Sigmoid colon (tissue), 7 donors: ENCODE measurements at places on chromosomes 12 and 14. TPM values are rescaled to one million over a fixed set of nuclear protein-coding genes. Genes with fewer than 3 reads are reported as not detected.

The METAP2 gene
- 152 TPM for total RNA-seq

- no peaks in the 10 kb centered on the region for H3K4me1 ChIP-seq
- H3K4me3 ChIP-seq: no peak overlapping the region
- no peak overlapping the region for H3K27ac ChIP-seq
- no peaks in the 10 kb centered on the region for H3K36me3 ChIP-seq
Measured at GRCh38 chr12:124111006-124111405, 138.0 kb downstream of the ZNF664 start.

DNA sequence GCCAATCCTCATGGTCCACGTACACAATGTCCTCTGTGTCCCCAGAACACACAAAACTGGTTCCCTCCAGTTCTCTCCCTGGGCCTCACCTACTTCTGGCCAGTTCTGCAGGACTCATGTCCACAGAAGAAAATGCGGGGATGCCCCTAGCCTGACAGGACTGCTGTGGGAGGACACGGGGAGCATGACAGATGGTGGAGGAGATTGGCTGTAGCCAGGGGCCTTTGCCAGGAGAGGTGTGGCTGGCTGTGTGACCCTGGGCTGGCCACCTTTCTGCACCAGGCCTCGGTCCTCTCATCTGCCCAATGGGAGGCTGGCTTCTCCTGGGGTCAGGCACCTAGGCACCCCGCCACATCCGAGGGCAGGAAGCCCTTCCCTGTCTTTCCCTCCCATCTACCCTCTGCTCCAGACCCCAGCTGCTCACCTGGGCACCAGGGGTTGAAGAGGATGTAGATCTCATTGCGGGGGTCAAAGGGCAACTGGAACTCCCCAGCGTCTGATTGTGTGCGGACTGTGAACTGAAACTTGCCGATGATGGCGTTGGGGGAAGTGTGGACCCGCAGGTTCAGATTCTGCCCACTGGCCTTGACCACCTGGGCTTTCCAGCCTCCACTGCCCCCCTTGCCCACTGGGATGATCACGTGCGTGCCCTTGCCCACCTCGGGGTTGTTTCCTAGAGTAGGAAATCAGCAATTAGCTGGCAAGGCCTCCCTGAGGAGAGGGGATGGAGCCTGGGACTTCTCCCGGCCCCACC, 2.8 kb downstream of the TGM1 start:
- H3K4me1 ChIP-seq: no peaks in the 10 kb centered on the region
- no peaks in the 10 kb centered on the region for H3K27me3 ChIP-seq

DNA sequence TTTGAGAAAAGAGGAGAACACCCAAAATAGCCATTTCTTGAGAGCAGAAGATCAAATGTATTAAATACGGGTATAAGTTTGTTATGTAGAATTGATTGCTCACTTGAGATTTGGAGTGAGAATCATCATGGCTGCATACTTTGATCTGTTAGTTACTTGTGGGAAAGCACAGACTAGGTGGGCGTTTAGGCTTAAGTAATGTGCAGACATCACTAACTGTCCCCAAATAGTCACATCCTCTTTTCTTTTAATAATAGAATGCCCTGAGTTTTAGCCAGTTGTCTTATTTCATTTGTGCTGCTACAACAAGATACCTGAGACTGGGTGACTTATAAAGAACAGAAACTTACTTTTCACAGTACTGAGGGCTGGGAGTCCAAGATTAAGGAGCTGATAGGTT, 14.3 kb upstream of the GTF2A1 start:
- H3K27ac ChIP-seq: no peak overlapping the region
- no peaks in the 10 kb centered on the region for H3K27me3 ChIP-seq
- no peak overlapping the region for H3K4me3 ChIP-seq
- H3K36me3 ChIP-seq: no peaks in the 10 kb centered on the region
- no peaks in the 10 kb centered on the region for H3K4me1 ChIP-seq
- no peak for DNase-seq

DNA sequence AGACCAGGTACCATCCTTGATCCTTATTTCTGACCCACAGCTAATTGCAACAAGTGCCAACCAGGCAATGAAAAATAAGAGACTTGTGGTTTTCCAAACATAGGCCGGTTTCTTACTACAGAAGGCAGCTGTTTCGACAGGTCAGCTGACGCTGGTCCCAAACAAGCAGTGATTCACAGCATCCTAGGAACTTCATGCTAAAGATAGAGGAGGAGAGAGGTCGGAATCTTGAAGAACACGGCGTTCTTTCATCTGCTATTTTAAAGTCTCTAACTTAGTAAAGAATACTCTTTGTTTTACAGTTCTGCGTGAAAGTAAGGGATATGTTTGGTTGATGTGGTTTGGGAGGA, 28.1 kb upstream of the ADGRD1 start:
- H3K27me3 ChIP-seq: no peaks in the 10 kb centered on the region
- no peak overlapping the region for H3K4me3 ChIP-seq
- H3K36me3 ChIP-seq: no peaks in the 10 kb centered on the region
- H3K4me1 ChIP-seq: peaks cover 4% of the 10 kb centered on the region
- DNase-seq: no peak

DNA sequence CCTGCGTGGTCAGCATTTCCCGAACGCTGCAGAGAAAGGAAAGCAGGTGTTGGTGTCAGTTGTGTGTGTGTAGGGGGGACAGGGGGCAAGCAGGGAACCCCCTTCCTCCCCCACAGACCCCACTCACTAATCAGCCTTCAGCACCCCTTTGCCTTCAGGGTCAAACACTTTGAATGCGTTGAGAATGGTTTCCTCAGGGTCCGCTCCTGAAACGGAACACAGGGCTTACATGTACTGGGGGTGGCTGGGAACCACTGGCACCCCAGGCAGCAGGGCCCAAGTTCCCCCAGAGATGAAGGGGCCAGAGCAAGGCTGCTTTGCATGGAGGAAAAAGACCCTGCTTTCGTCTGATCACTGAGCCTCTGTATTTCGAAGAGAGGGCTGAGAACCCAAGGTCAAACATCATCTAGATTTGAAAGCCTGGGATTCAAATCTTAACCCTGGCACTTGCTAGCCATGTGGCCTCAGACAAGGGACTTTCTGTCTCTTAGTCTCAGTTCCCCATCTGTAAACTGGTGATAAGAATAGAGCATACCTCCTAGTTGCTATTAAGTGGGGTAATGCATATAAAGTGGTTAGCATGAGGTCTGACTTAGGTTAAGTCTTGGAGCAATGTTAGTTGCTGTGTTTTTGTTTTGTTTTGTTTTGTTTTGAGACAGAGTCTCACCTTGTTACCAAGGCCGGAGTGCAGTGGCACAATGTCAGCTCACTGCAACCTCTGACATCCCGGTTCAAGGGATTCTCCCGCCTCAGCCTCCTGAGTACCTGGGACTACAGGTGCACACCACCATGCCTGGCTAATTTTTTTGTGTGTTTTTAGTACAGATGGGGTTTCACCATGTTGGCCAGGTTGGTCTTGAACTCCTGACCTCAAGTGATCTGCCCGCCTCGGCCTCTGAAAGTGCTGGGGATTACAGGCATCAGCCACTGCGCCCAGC, 7.0 kb downstream of the MYL2 start:
- H3K27ac ChIP-seq: no peak overlapping the region
- H3K27me3 ChIP-seq: no peaks in the 10 kb centered on the region
- H3K36me3 ChIP-seq: no peaks in the 10 kb centered on the region
- no peak overlapping the region for H3K4me3 ChIP-seq
- H3K4me1 ChIP-seq: no peaks in the 10 kb centered on the region
- DNase-seq: no peak

GRCh38 chr12:85866986-85867776, 6.9 kb upstream of the NTS start:
- no peaks in the 10 kb centered on the region for H3K4me1 ChIP-seq
- no peaks in the 10 kb centered on the region for H3K27me3 ChIP-seq
- H3K36me3 ChIP-seq: no peaks in the 10 kb centered on the region
- H3K4me3 ChIP-seq: no peak overlapping the region
- DNase-seq: no peak
- no peak overlapping the region for H3K27ac ChIP-seq

The ZNF891 gene
- total RNA-seq: 6.1 TPM

- H3K36me3 ChIP-seq: no peaks in the 10 kb centered on the region
- H3K4me3 ChIP-seq: no peak overlapping the region
- no peaks in the 10 kb centered on the region for H3K27me3 ChIP-seq
- no peaks in the 10 kb centered on the region for H3K4me1 ChIP-seq
Measured at GRCh38 chr12:77163074-77164038, 98.0 kb upstream of the E2F7 start.

DNA sequence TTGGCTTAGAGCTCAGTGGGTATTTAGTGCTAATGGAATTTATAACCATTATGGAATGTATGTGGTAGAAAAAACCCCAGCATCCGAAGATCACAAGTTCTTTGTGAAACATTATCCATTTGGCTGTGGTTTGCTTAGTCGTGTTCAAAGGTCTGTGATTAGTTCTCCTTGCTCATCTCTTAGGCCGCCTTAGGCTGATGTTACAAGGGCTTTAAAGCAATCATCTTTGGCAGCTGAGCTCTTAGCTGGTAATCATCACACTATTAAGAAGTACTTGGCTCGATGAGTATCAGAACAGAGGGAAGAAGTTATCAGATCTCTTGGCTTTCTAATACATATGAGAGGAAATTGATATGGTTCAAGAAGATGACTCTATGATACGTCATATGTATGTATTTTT, 124.1 kb upstream of the E2F7 start:
- H3K27ac ChIP-seq: no peak overlapping the region
- no peak overlapping the region for H3K4me3 ChIP-seq
- no peaks in the 10 kb centered on the region for H3K36me3 ChIP-seq
- no peaks in the 10 kb centered on the region for H3K27me3 ChIP-seq
- H3K4me1 ChIP-seq: no peaks in the 10 kb centered on the region
- no peak for DNase-seq

- H3K27ac ChIP-seq: no peak overlapping the region
- H3K36me3 ChIP-seq: peaks cover 25% of the 10 kb centered on the region
- no peaks in the 10 kb centered on the region for H3K27me3 ChIP-seq
- no peak for DNase-seq
Measured at GRCh38 chr14:67370830-67371229, 10.7 kb downstream of the EIF2S1 start.

DNA sequence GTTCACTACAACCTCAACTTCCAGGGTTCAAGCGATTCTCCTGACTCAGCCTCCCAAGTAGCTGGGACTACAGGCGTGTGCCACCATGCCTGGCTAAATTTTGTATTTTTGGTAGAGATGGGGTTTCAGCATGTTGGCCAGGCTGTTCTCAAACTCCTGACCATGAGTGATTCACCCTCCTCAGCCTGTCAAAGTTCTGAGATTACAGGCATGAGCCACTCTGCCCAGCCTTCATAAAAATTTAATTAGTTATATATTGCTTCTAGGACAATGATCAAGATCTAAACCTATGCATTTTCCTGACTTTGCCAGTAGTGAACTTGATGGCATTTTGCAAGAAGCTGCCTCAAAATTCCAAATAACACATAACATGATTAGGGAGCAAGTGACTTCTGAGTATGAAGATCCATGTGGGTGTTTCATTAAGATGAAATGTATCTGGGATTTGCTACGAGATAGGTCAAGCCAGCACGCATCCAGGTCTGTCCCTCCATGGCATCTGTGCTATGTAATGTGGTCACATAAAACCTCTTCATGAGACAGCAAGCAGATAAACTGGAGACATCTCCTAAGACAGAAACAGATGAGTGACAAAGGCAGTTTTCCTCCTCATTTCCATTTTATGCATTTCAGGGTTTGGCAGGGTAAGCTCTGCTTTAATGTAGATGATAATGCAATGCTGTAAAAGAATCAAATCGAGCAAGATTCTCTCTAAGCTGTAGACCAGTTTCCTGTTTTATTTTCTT, 319.4 kb upstream of the ATP2B1 start:
- no peaks in the 10 kb centered on the region for H3K27me3 ChIP-seq
- no peak for DNase-seq
- H3K4me1 ChIP-seq: no peaks in the 10 kb centered on the region
- H3K27ac ChIP-seq: no peak overlapping the region
- H3K4me3 ChIP-seq: no peak overlapping the region

The TMTC2 gene
- 74.4 TPM for total RNA-seq

The CIROP gene
- not detected for total RNA-seq

DNA sequence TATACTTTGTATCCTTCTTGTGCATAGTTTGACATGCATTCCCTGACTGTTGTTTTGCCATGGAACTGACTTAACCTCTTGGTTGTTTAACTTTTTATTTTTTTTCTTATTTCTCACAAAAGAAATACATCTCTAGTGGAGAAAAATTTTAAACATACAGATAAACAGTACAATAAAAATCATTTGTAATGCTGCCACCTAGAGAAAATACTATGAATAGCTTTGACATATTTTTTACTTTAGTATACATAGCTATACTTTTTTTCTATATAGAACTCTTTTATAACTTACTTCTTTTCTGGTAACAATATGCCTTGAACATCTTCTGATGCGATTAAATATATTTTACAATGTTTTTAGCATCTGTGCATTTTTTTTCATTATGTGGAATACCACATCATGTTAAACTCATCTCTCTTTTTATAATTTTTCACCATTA, 184.5 kb downstream of the AKAP6 start:
- no peaks in the 10 kb centered on the region for H3K27me3 ChIP-seq
- peak overlapping the region; percentile 81 for H3K27ac ChIP-seq
- no peak for DNase-seq
- no peaks in the 10 kb centered on the region for H3K36me3 ChIP-seq

- peak overlapping the region; percentile 29 for H3K4me3 ChIP-seq
- no peaks in the 10 kb centered on the region for H3K36me3 ChIP-seq
- no peak for DNase-seq
- peaks cover 9% of the 10 kb centered on the region for H3K4me1 ChIP-seq
- peaks cover 53% of the 10 kb centered on the region for H3K27me3 ChIP-seq
- no peak overlapping the region for H3K27ac ChIP-seq
Measured at GRCh38 chr12:100716945-100717732, 77.4 kb upstream of the ANO4 start.

DNA sequence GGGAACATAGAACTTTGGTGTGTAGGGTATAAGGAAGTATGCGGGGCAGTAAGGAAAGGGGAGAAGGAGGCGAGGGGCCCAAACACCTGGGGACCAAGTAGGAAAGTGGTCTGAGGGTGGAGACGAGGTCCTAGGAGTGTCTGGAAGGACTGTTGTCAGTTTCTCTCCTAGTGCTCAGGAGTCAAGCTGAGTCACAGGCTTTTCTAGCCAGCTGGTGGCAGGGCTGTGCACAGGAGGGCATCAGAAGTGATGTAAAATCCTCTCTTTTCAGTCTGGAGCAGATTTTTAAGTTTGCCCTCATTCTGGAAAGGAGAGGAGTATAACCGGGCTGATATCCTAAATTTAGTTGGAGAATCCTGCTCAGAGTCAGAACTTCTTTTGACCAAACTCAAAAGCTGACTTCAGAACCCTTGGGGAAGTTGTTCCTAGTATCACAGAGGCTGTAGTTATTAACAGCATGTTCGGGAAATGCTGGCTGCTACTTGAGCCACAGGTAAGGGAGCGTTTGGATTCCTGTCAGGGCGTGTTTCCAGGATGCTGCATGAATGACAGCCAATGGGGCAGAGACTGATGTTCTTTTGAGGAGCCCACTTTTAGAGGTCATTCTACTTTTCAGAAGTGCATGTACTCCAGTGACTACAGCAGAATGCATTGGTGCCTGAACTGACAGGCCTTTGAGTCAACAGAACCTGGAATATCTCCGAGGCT, 19.3 kb downstream of the ZNF664 start:
- H3K4me3 ChIP-seq: no peak overlapping the region
- no peaks in the 10 kb centered on the region for H3K4me1 ChIP-seq
- H3K36me3 ChIP-seq: peaks cover 8% of the 10 kb centered on the region
- no peaks in the 10 kb centered on the region for H3K27me3 ChIP-seq
- DNase-seq: no peak

The RD3L gene
- not detected for total RNA-seq

GRCh38 chr14:34750233-34750632, 35.8 kb upstream of the CFL2 start:
- no peak for DNase-seq
- no peaks in the 10 kb centered on the region for H3K27me3 ChIP-seq
- no peaks in the 10 kb centered on the region for H3K36me3 ChIP-seq
- no peak overlapping the region for H3K4me3 ChIP-seq

The ANO2 gene
- 2.2 TPM for total RNA-seq

The OR4K17 gene
- not detected for total RNA-seq

The PLA2G1B gene
- total RNA-seq: not detected
